ENCODE measurements at places on chromosomes 7 and 10. TPM values are rescaled to one million over a fixed set of nuclear protein-coding genes. Genes with fewer than 3 reads are reported as not detected.

The HOXA3 gene
- total RNA-seq, result not detected

The FGFR2 gene
- total RNA-seq, result 6.3 TPM

The C10orf62 gene
- not detected for total RNA-seq

The NOS3 gene
- 0.20 TPM for total RNA-seq

The TAS2R5 gene
- total RNA-seq, result not detected

The NIPSNAP2 gene
- total RNA-seq, result 30.9 TPM

The PSTK gene
- 11.7 TPM for total RNA-seq

All from MG63 (cell line).